IPS-NIHi11 (cell line): ENCODE measurements at places on chromosomes 5 and 9.

DNA sequence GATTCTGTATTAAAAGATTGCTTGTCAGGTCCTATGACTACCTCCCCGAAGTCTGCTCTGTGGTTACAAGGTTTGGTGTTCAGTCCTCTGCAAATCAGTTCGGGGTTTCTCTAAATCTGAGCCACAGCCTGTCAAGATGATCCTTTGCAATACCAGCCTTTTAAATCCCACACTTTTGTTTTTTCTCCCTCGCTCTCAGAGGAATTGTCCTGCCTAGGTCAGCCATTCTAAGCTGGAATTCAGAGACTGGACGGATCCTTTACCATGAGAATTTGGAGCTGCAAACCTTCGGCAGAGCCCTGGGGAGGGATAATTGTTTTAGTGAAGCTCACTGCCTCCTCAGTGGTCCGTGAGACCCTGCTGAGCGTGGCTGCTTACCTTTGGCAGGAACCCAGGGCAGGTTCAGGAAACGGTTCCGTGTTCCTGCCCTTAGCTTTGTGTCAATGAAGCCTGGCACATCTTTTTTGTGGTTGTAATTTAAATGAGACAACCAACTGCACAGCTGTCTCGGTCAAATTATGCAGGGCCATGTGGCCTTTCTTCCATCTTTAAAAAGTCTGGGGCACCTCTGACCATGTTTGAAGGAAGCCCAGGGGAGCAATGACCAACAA lies 47.2 kb downstream of the EBF1 start:
- no peak for DNase-seq

- no peak for DNase-seq
Measured at GRCh38 chr5:35668794-35669193, 51.1 kb downstream of the SPEF2 start.

- no peak for DNase-seq
Measured at GRCh38 chr5:41154491-41154890, 58.8 kb downstream of the C6 start.

GRCh38 chr5:168681556-168682183 lies 102.5 kb upstream of the PANK3 start:
- DNase-seq: no peak

DNA sequence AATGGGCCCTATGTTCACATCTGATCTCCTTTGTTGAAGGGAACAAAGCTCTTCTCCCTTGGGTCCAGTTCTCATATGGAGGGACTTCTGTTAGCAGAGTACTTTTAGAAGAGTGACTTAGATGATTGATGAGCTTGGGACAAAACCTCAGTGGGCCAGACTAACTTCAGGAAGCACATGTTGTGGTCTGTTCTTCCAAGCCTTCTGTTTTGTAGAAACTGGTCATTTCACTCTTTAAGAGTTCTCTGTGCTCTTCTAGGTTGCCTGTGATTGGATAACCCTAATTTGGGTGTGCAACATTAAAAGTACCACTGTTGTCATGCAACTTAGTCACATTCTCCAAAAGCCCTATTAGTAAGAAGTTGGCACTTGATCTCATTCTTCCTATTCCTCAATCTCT lies 183.5 kb upstream of the ACO1 start:
- DNase-seq: no peak

DNA sequence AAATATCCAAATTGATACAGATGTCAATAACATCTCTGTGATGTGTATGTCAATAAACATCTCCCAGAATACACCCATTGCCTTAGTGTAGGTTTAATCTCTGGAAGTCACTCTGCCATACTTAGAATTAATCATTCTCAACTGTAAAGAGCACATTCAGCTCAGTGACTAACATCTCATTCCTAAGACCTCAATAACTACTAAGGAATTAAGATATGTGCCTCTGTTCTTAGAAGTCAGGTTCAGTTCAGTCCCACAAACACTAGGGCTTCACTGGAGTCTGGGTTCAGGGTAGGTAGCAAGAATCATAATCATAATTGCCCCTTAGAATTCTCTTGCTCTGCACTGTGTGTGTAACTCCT lies 31.7 kb downstream of the UGCG start:
- DNase-seq: no peak

DNA sequence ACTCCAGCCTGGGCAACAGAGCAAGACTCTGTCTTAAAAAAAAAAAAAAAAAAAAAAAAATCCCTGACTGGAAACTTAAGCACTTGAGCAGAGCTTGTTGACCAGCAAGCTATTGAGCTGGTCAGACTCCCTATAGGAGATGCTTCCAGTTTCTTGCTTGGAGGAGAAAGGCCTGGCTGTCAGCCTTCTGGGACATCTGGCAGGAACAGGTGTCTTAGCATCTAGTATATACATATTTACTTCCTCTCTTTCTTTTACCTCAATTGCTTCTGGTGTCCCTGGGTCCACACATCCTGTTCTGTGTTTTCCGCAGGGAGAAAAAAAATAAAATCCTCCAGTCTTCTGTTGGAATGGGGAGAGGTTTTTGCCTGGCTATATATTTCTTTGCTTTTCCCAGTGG lies 60.1 kb downstream of the PRKACG start:
- no peak for DNase-seq

GRCh38 chr5:143567583-143568504 lies 164.4 kb upstream of the NR3C1 start:
- DNase-seq: no peak

GRCh38 chr5:164059471-164059870 lies 554.1 kb downstream of the MAT2B start:
- no peak for DNase-seq

GRCh38 chr9:134716067-134716466 lies 74.5 kb downstream of the COL5A1 start:
- no peak for DNase-seq

DNA sequence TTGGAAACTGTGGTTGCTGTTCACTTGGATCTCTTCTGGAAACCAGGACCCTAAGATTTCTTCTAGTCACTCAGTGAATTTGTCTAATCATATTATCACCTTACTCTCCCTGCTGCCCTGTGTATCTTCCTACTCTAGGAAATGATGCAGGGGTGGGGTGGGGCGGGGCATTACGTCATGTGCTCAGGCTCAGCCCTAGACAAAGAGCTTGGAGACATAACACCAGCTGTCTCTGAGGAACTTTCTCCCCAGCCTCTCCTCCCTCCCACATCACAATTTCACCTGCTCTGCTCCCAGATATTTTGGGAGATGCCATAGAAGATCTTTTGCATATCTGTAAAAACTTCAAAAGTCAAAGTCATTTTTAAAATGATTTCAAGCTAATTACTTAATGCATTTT lies 470.4 kb downstream of the ZSWIM6 start:
- no peak for DNase-seq

- no peak for DNase-seq
Measured at GRCh38 chr9:102569436-102569835, 425.7 kb upstream of the CYLC2 start.

DNA sequence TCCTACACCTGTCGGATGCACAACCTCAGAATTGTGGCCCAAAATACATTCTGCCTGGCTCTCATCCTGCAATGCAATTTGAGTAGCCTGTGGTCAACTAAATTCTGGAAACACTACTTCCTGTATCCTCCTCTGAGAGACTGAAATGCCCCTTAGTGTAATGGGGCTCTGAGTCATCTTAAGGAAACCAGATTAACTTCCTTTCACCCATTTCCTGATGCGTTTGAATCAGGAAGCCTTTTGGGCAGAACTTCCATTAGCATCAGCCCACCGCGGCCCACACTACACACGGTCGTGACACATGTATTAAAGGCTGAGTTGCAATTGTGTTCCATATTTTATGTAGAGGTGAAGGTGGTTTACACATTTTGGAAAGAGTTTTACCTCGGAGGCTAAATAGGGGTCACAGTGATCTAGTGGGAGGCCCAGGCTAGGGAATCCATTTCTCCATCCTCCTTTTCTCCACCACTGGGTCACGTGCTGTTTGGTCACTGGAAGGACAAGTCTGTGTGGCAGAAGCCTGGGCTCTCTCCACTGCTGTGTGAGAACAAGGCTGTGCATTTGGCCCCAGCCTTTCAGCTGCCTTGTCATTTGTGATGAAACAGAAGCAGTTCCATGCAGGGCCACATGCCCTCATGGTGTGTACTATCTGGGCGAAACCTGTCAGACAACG lies 55.9 kb downstream of the DAP start:
- DNase-seq: no peak

GRCh38 chr5:140833993-140834392 lies at the start of gene PCDHA7:
Gene PCDHA7 (plus strand): TSS chr5:140834269. CDS start chr5:140834384, 115 bp downstream.
- no peak for DNase-seq

GRCh38 chr9:109242741-109243140 lies 75.7 kb upstream of the FRRS1L start:
- no peak for DNase-seq

GRCh38 chr5:171599957-171600612 lies 180.6 kb downstream of the FGF18 start:
- no peak for DNase-seq

DNA sequence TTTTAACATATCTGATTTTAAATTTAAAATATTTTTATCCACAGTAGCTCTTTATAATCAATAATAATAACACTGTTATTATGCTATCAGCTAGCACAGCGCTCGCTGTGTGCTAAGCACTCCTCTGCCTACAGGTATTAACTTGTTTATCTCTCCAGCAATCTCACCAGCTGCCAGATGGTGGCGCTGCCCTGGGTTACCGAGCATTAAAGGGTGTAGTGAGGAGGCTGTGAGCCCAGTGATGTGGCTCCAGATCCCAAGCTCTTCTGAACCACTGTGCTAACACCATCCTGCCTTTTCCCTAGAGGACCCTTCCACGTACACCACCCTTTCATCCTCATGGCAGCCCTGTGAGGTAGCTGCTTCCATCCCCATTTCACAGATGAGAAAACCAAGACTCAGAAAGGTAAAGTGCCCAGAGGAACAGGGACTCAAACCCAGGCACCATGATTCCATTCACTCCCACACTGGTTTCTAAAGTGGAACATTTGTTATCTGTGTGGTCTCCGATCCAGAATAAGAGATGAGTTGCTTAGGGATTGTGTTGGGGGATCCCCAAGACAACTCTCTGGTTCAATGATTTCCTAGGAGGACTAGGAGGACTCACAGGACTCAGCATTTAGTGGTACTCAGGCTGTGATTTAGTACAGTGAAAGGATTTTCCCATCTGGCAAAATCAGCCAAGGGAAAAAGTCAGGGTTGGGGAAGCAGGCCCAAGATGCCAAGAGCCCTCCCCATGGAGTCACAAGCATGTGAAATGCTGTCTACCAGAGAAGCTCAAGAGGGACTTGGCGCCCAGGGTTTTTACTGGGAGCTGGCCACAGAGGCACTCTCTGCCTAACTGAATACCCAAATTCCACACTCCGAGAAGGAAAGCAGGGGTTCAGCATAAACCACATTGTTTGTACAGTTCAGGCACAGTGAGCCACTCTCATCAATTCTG lies 7.0 kb downstream of the IGFBPL1 start:
- peak; percentile 62 for DNase-seq

DNA sequence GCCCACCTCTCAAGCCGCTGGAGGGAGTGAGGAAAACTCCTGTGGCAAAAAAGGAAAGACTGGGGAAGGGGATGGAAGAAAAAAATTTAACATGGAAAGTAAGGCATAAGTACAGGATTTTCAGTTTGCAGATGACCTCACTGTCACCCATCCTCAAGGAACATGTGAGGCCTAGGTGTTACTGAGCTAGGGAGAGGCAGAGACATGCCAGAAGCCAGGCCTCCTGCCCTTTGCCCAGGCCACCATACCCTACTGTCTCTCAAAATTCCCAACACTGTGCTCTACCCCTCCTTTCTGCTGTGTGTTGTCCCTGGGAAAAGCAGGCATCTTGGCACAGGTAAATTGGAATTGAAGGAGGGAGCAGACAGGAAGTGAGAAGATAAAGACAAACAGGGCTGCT lies 4.4 kb upstream of the MGAT1 start:
- DNase-seq: no peak

DNA sequence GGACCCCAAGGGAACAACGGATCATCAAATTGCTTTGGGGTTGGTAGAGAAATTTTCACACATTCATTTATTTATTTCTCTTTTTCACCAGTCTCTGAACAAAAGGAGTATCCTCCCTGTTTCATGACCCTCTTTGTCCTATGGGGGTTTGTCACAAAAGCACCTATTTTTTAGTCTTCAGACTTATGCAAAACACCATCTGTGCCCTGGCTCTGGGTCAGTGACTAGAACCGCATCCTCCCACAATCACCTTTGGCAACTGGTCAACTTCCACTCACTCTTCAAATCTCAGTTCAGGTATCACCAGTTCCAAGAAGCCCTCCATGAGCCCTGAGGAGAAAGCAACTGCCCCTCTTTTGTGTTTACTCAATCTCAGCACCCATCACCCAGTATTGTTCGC lies 395.7 kb downstream of the CDK5RAP2 start:
- DNase-seq: no peak

DNA sequence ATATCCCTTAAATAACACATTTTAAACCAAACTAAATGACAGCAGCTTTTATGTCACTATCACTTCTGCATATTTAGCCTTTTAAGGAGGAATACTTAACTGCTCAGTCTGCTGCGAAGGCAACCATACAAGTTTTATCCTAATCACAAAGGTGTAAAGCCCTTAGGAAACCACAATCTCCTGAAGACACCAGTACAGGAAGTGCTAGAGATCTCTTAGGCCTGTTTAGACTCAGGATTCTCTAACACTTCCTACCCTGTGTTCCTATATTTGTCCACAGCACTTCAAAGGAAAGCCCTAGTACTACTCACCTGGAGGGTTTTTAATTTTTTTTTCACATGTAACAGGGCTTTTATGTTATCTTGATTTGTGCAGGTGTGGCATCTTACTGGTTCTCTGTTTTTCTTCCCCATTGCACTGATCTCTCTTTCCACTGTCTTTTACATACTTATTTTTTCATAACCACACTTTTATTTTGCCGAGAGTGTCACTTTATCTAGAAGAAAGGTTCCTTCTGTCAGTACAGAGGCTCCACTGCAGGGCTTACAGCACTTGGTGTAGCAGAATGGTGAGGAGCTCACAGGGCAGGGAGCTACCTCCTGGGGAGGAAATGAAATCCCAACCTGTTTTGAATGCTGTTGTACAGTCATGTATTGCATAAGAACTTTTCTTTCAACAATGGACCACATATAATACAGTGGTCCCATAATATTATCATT lies 1060.6 kb upstream of the ACO1 start:
- no peak for DNase-seq

DNA sequence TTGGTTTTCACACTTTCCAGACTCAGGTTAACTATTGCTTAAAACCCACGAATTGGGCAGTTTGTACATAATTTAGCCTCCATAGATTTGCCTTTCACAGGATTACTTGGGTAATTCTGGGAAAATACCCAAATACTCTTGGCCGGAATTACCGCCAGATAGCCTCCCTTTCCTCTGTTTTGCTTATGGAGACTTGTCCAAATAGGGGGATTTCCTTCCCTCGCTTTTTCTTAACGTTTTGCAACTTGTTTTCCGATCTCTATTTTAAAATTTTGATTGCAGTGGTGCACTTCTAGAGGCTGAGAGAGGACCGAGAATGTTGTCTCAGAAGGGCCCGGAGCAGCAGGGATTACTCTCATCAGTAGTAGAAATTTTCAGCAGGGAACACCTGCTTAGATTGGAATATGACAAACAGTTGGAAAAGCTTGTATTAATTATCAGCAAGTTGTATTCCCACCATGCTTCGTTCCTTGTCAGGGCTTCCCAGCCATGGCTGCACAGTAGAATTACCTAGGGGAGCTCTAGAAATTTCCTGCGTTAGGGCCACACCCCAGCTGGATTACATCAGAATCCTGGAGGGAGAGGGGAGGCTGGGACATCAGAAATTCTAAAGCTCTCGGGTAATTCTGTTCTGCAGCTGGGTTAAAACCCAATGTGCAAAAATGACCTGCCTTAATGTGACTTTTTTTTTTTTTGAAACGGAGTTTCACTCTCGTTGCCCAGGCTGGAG lies 329.1 kb downstream of the SH3GL2 start:
- DNase-seq: no peak

GRCh38 chr5:80755626-80756025 lies 100.8 kb upstream of the DHFR start:
- no peak for DNase-seq

GRCh38 chr5:14741801-14742440 lies 77.4 kb downstream of the OTULIN start:
- DNase-seq: no peak
